ENCODE measurements at places on chromosomes 6 and 20.

- DNase-seq: no peak
Measured at GRCh38 chr6:123030282-123030681, 34.2 kb downstream of the CLVS2 start.

- DNase-seq: no peak
Measured at GRCh38 chr20:55500130-55500529, 505.2 kb downstream of the CBLN4 start.

DNA sequence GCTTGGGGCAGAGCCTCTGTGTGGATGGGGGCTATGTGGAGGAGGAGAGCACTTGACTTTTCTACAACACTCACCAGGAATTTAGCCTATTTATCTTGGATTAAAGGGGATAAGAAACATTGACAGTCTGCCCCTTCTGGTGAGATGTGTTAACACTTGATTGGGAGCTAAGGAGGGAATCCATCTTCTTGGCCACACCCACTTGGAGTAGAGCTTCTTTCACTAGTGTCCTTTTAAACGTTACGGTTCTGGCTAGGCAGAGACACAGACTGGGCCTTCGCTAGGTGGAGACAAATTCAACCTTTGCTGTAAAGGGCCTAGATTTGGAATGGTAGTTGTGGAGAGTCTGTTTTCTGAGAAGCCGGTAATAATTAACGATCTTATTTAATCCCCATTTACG, 15.5 kb upstream of the TPBG start:
- DNase-seq: no peak

DNA sequence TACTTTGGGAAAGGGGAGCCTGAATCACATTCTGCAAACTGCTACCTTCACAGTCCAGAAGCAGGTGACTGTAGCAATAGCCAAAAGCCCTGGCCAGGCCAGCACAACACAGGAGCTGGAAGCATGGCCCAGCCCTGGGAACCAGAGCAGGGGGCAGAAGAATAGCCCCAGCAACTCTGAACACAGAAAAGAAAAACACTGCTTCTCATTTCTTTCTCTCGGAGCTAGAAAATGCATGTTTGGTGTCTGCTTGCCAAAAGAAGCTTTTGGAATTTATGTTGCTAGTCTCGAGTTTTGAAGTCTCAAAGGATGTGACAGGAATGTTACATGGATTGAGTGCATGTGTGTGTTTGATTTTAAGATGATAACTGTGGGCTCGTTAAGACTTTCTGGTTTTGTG, 79.8 kb upstream of the SCAF8 start:
- DNase-seq: no peak

- no peak for DNase-seq
Measured at GRCh38 chr6:40997234-40997957, 41.6 kb downstream of the UNC5CL start.

- DNase-seq: no peak
Measured at GRCh38 chr6:166786704-166787293, 159.7 kb upstream of the RPS6KA2 start.

DNA sequence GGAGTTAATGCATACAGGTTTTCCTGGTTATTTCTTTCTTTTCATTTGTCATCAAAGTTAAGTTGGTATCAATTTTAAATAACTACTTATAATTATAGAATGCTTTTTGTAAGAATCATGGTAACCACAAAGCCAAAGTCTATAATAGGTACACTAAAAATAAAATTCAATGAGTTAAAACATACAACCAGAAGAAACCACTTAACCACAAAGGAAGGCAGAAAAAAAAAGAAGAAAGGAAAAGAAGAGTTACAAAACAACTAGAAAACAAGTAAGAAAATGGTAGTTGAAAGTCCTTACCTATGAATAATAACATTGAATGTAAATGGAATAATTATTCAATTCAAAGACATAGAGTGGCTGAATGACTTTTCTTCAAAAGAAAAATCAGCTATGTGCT, 45.6 kb downstream of the THBS2 start:
- no peak for DNase-seq

DNA sequence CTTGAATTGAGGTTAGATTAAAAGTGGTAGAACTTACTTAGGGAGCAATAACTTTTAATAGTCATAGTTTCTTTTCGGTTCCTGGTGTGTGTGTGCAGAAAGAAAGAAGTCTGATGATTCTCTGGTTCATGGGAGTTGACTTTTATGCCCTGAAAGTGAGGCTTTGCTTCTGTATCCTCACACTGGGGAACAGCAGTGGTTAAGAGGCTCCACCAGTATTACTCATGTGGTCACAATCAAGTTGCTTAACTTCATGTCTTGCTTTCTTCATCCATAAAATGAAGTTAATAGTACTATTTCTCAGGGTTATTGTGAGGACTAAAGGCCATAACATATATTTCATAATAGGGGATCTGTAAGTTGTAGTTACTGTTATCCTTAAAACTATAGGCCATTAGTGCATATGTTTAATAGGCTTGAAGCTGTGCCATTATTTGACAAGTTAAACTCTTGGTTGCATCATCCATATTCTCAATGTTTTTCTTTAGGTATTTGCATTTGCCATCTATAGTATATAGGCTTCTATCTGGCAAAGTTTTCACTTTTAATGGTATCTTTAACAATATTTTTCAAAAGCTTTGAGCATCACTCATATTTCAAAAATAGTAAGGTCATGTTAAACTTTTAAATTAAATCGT, 262.4 kb downstream of the PLCB1 start:
- peak; percentile 61 for DNase-seq

GRCh38 chr6:137589067-137589848, 95.1 kb upstream of the OLIG3 start:
- DNase-seq: peak; percentile 74

GRCh38 chr6:157999168-158000051, 17.7 kb downstream of the SYNJ2 start:
- no peak for DNase-seq

DNA sequence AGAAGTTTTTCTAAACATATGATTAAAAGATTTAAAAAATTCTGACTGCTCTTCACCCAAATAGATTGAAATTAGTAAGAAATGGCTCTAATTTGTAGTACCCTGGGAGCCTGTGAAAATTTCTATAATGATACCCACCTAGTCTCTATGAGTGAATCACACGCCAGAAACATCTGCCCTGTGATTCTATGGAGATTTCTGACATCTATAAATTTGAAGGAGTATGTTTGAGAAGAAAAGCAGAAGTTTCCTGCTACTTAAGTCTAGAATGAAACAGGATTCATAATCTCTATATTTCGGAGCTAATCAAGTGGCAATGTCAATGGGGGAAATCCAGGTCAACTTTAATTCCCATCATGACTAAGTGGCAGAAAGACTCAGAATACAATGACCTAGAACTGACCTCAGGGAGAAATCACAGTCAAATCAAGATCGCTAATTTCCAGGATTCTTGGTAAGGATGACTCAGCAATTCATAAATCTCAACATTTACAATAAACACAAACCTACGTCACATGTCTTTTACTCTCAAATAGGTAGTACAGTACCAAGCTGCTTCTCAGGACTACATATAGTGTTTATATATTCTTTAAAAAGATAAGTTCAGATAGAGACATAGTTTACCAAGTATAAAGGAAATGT, 186.2 kb upstream of the TNFAIP3 start:
- no peak for DNase-seq

- no peak for DNase-seq
Measured at GRCh38 chr6:32603888-32604287, 14.2 kb upstream of the HLA-DRB1 start.

DNA sequence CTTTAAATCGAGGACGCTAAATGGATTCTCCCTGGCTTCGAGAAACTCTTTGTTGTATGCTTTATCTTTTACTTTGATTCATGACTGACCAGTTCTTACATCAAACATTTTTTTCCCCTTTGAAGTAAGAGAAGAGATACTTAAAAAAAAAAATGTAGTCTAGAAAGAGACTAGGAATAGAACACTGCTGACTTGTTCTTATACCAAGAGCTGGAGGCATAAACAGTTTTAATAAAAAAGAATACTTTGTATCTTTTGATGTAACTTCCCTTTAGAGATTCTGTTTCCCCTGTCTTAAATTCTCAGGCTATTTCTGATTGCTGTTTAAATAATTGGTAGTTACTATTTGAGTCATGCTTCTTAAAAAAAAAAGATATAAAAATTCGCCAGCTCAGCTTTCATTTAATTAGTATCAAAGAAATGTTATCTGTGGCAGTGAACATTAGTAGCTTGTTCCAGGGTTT, 4.8 kb downstream of the ASXL1 start:
- DNase-seq: no peak

- DNase-seq: no peak
Measured at GRCh38 chr20:5748246-5748645, 2.0 kb upstream of the SHLD1 start.

GRCh38 chr6:45990162-45990561, 25.5 kb downstream of the CLIC5 start:
- no peak for DNase-seq

- no peak for DNase-seq
Measured at GRCh38 chr20:48574383-48574782, 253.4 kb downstream of the PREX1 start.

DNA sequence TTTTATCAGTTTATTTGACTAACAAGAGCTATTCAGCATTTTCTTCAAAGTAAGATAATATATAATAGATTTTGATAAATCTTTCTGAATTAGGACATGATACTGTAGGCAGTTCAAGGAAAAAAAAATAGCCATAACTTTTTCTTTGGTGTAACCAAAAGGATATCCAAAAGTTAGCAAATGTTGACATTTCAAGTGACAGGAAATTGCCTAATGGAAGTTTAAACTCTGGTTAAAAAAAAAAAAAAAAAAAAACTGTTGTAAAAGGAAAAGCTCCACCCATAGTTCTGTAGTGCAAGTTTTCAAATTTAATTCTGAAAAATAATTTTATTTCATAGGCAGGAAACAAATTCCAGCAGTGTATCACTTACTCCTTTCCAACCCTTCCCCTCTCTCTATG, 18.8 kb downstream of the HEBP2 start:
- no peak for DNase-seq

- peak; percentile 80 for DNase-seq
Measured at GRCh38 chr6:106520711-106521401, 108.4 kb downstream of the RTN4IP1 start.

GRCh38 chr20:54984104-54984448, 508.7 kb downstream of the DOK5 start:
- DNase-seq: no peak

DNA sequence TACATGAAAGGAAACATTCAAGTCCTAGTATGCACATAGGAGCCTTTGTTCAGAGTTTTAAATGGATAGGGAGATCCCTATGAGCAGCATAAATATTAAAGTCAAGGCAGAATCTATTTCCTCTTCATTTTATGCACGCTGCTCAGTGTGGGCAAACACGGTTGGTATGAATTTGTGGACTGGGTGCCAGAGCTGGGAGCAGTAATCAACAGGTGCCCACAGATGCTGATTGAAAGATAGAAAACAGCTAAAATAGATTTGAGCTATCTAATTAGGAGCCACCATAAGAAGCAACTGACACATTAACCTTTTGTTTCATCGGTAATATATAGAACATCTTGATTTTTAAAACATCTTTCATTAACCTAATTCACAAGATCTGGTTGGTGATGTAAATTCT, 175.5 kb downstream of the EYS start:
- DNase-seq: no peak

Data from natural killer cell treated with Interleukin-12 subunit alpha and Interleukin-12 subunit beta and Interleukin-15 and Interleukin-18, amount 100 ng/mL, for 72 hours (primary cell).